ENCODE measurements at places on chromosomes 13 and 19.

DNA sequence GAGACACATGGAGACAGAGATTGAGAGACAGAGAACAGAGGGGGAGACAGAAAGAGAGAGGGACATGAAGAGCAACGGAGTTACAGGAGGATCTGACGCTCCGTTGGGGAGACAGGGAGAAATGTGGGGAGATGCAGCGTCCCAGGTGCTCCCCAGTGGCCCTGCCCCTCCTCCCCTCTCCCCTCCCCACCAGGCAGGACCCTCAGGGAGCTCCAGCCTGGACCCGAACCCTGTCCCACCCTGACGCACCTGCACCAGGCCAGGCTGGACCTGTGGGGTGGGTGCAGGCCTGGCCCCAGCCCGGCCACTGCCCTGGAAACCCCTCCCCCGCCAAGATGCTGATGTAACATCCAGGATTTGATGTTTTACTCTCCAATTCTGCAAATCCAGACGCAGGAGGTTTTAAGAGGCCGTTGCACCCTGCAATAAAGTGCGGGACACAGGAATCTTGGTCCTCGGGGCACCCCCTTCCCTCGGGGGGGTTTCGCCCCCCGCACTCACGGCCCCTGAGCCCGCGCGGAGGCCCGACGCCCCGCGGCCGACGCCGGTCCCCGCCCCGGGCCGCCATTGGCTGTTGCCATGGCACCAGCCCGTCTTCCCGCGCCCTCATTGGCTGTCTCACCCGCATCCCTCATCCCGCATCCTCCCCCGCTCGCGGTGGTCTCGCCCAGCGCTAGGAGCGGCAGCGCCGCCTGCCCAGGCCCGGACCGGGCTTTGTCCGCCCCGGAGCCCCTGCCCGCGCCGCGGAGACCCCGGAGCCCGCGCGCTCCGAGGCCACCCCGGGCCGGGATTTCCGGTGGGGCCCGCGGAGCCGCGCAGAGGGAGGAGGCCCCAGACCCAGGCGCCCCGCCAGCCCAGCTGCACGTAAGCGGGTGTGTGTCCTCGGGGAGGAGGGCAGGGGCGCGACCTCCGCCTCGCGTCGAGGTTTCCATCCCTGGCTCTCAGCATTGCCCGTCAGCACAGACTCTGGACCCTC is at the start of gene APC2:
TSS of gene APC2 (plus strand) at position 655 of the 976 bp plus-strand sequence. CDS start 2,881 bp downstream, outside the sequence.
- no peaks in the 10 kb centered on the region for H3K36me3 ChIP-seq
- H3K27ac ChIP-seq: no peak within 1 kb of the TSS
- H3K4me1 ChIP-seq: peaks cover 17% of the 10 kb centered on the region
- H3K27me3 ChIP-seq: peaks cover 13% of the 10 kb centered on the region
- DNase-seq: no peak
- H3K4me3 ChIP-seq: no peak within 1 kb of the TSS

- DNase-seq: no peak
- no peak overlapping the region for H3K27ac ChIP-seq
- H3K36me3 ChIP-seq: no peaks in the 10 kb centered on the region
These were observed 963.1 kb downstream of the EFNB2 start for GRCh38 chr13:105572401-105572800.

- no peaks in the 10 kb centered on the region for H3K27me3 ChIP-seq
- H3K36me3 ChIP-seq: no peaks in the 10 kb centered on the region
- peak overlapping the region; percentile 48 for H3K4me3 ChIP-seq
- DNase-seq: no peak
- no peak overlapping the region for H3K27ac ChIP-seq
These were observed 629 bp upstream of the LRRC63 start for GRCh38 chr13:46211116-46211482.

GRCh38 chr19:48921721-48922500 is 11.6 kb upstream of the DHDH start:
- H3K4me3 ChIP-seq: no peak overlapping the region
- no peaks in the 10 kb centered on the region for H3K27me3 ChIP-seq
- H3K36me3 ChIP-seq: peaks cover 7% of the 10 kb centered on the region
- DNase-seq: no peak
- no peak overlapping the region for H3K27ac ChIP-seq

DNA sequence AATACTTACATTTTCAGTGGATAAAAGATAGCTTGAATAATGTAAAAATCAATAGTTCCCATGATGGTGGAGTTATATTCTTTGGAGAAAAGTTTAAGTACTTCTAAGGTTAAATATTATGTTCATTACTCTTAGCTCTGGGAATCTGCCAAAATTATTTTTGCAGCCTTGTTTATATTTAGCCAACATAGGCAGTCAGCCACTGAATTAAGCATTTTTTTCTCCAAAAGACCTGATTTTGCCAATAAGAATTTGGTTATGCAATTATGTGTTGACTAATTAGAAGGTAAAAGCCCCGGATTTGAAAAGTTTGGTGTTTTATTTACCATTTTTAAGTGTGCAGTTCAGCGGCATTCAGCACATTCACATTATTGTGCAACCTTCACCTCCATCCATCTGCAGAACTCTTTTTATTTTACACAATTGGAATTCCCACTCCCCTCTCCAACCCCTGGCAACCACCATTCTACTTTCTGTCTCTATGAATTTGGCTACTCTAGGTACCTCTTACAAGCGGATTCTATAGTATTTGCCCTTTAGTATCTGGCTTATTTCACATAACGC is 90.1 kb upstream of the C1QTNF9B start:
- no peak for DNase-seq
- H3K4me3 ChIP-seq: no peak overlapping the region
- H3K27me3 ChIP-seq: no peaks in the 10 kb centered on the region
- no peaks in the 10 kb centered on the region for H3K4me1 ChIP-seq
- no peak overlapping the region for H3K27ac ChIP-seq

DNA sequence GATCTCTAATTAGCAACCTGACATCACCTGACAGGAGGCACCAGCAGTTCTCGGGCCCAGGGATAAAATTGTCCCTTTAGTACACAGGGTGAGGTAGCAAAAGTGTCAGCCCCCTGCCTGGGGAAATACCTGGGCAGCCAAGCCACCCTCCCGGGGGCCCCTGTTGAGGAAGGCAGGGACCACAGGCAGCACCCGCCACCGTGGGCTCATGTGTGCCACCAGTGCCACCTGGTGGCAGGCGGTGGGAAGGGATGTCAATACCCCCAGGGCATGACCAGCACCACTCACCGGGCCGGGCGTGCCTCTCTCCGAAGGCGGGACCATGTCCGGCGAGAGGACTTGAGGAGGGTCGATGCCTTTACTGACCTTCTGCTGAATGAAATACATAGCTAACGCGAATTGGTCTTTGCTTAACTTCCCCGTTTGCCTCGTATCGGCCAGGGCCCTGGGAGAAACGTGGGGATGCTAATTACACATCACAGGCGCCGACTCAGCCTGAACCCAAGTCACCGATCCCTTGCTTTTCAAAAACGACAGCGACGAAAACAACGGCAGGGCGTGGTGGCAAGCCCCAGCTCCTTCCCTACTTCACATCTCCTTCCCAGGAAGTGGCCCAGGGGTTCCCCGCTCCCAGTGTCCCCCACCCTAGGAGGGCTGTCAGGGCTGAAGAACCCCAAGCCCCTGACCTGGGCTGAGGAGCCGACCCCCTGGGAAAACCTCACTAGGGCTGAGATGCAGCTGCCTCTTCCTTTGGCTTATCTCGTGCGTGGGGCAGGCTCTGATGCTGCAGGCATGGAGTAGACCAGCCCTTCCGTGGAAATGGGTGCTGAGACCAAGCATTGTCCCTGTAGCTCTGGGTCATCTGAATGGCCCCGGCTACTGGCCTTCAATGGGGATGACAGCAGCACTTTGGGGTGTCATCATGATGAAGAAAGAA is 53.8 kb downstream of the EPS15L1 start:
- no peak overlapping the region for H3K4me3 ChIP-seq
- peaks cover 12% of the 10 kb centered on the region for H3K36me3 ChIP-seq
- DNase-seq: peak; percentile 47
- H3K27me3 ChIP-seq: no peaks in the 10 kb centered on the region
- no peaks in the 10 kb centered on the region for H3K4me1 ChIP-seq

GRCh38 chr19:10854350-10855089 is 6.3 kb downstream of the C19orf38 start:
- no peaks in the 10 kb centered on the region for H3K27me3 ChIP-seq
- DNase-seq: no peak
- H3K4me1 ChIP-seq: no peaks in the 10 kb centered on the region
- H3K27ac ChIP-seq: no peak overlapping the region

DNA sequence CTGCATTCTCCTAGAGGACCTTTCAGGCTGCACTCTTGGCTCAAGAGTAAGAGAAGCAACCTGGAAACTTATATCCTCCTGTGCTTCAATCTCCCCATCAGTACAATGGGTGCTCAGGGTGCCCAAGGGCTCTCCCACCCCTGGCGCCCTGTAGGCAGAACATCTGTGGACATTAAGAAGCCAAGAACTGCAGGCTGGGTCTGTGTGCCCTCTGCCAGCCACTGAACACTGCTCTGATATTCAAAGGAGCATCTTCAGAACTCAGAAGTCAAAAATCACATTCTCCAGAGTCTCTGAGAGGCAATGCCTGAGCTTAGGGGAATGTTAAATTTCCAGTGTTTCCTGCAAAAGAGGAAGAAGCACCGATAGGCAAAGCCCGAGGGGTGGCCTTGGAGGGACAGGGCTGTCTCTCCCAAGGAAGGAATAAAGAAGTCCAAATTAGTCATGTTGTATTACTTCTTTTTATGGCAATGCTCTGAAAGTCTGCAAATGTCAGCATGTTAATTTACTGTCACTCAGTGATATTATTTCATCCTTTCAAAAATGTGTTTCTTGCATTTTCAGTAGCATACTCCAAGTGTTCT is 88.1 kb downstream of the TSHZ3 start:
- no peak for DNase-seq
- no peaks in the 10 kb centered on the region for H3K27me3 ChIP-seq
- H3K4me1 ChIP-seq: no peaks in the 10 kb centered on the region
- no peak overlapping the region for H3K4me3 ChIP-seq
- H3K27ac ChIP-seq: no peak overlapping the region

- no peaks in the 10 kb centered on the region for H3K27me3 ChIP-seq
- no peaks in the 10 kb centered on the region for H3K36me3 ChIP-seq
- H3K4me3 ChIP-seq: peak overlapping the region; percentile 70
These were observed 599 bp upstream of the F10 start for GRCh38 chr13:113121928-113122471.

GRCh38 chr13:90926459-90926858 is 421.0 kb upstream of the MIR17HG start:
- no peaks in the 10 kb centered on the region for H3K27me3 ChIP-seq
- no peak for DNase-seq
- no peaks in the 10 kb centered on the region for H3K4me1 ChIP-seq
- H3K27ac ChIP-seq: no peak overlapping the region

DNA sequence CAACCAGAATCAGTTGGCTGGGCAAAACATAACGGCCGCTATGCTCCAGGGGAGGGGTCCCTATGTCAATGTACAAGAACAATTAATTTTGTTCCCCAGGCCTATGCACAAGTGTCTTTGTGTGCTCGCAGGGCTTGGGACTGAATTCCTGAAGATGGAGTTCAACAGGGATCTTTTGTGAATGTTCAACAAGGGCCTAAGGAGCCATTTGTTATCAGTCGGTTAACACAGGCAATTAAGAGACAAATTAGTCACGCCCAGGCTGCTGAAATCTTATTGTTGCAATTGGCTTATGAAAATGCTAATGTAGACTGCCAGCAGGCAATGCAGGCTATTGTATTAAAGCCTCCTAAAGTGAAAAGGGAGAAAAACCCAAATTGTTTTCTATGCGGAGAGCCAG is 117.5 kb downstream of the ZNF429 start:
- H3K4me3 ChIP-seq: no peak overlapping the region
- H3K27me3 ChIP-seq: no peaks in the 10 kb centered on the region
- no peak for DNase-seq
- no peak overlapping the region for H3K27ac ChIP-seq

DNA sequence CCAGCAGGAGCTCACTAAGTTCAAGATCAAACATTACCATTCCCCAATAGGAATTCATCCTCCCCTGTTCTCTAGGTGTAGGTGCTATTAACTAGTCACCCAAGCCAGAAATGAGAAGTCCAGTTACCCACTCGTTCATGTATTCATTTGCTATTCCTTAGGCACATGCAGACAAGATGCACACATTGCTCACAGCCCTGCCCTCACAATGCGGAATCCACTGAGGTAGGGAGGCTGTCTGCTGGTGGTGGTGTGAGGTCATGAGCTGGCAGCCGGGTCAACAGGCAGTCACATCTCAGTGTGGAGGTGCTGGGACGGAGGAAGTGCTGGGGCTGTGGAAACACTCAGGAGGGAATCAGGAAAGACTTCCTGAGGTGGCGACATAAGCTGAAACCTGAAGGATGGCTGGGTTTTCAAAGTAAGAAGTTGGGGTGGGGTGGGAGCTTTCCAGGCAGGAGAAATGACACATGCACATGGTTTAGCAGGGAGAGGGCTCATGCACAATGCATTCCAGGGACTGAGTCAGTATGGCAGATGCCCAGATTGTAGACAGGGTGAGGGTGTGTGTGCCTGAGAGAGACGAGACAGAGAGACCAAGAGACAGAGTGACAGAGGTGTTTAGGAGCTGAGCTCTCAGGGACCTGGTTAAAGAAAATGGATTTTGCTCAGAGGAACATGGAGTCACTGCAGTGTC is 117.6 kb downstream of the USP12 start:
- no peak overlapping the region for H3K4me3 ChIP-seq
- no peaks in the 10 kb centered on the region for H3K36me3 ChIP-seq
- H3K27ac ChIP-seq: no peak overlapping the region
- no peaks in the 10 kb centered on the region for H3K27me3 ChIP-seq
- no peaks in the 10 kb centered on the region for H3K4me1 ChIP-seq
- no peak for DNase-seq

GRCh38 chr19:31018936-31019335 is 330.3 kb downstream of the TSHZ3 start:
- no peak overlapping the region for H3K27ac ChIP-seq
- DNase-seq: no peak
- H3K36me3 ChIP-seq: no peaks in the 10 kb centered on the region
- no peaks in the 10 kb centered on the region for H3K27me3 ChIP-seq

DNA sequence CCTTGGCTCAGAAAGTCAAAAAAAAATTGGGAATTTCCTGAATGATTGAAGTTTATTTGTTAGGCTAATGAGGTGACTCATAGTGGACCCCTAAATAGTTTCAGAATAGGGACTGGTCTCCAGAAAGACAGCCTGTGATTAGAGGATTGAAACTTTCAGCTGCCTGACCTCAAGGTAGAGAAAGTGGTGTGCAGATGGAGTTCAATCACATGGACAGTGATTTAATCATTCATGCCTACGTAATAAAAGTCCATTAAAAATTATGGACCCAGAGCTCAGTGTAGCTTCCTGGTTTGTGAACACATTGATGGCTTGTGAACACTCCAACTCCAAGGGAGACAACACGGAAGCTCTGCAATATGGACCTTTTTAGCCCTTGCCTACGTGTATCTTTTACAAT is 533.2 kb upstream of the PCDH9 start:
- H3K4me3 ChIP-seq: no peak overlapping the region
- DNase-seq: no peak
- no peaks in the 10 kb centered on the region for H3K27me3 ChIP-seq
- H3K27ac ChIP-seq: no peak overlapping the region
- H3K4me1 ChIP-seq: no peaks in the 10 kb centered on the region

GRCh38 chr13:43698758-43699157 is 88.0 kb downstream of the ENOX1 start:
- H3K36me3 ChIP-seq: no peaks in the 10 kb centered on the region
- no peaks in the 10 kb centered on the region for H3K4me1 ChIP-seq
- H3K27me3 ChIP-seq: no peaks in the 10 kb centered on the region
- no peak for DNase-seq

- H3K36me3 ChIP-seq: no peaks in the 10 kb centered on the region
- no peaks in the 10 kb centered on the region for H3K27me3 ChIP-seq
- H3K27ac ChIP-seq: no peak overlapping the region
- H3K4me3 ChIP-seq: no peak overlapping the region
- no peaks in the 10 kb centered on the region for H3K4me1 ChIP-seq
- DNase-seq: no peak
These were observed 119.3 kb upstream of the GJB6 start for GRCh38 chr13:20351281-20352022.
